Esophagus squamous epithelium (tissue), 5 donors: ENCODE measurements at places on chromosomes 6 and 20.

GRCh38 chr6:142746524-142746923, 198.5 kb downstream of the HIVEP2 start:
- DNase-seq: no peak

DNA sequence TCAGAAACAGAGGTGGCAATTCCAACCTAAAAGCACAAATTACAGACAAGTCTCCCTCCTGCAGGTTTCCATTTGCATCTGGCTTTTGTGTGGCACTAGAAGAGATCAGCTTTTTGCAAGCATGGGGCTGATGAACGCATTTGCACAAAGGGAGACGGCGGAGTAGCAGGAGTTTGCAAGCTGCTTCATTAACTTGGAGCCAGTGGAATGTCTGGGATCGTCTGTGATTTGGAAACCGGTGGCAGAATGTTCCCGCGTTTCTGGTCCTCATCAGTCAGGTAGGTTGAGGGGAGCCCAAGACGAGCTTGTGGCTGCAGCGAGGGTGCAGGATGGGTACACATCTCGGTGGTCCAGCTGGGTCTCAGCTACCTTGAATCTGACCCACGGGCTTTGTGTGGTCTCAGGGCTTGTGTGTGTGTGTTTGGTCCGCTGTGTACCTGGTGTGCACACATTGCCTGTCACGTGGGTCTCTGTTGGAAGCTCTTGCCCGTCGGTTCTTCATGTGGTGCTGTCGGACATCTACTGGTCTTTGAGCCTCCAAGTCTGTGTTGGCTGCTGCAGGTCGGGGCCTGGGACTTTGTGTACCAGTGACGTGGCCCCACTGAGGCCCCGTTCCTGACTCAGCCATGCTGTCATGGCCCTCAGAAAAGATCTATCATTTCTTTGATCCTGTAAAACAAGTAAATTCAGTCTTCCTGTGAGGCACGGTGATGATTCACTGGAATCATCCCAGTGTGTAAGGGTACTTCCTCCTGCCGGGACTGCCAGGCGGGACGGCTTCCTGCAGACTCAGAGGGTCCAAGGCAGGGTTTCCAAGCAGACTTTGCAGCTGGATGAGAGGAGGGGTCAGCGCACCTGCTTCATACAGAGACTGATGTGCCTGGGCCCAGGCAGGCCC, 12.4 kb upstream of the MYT1 start:
- no peak for DNase-seq

DNA sequence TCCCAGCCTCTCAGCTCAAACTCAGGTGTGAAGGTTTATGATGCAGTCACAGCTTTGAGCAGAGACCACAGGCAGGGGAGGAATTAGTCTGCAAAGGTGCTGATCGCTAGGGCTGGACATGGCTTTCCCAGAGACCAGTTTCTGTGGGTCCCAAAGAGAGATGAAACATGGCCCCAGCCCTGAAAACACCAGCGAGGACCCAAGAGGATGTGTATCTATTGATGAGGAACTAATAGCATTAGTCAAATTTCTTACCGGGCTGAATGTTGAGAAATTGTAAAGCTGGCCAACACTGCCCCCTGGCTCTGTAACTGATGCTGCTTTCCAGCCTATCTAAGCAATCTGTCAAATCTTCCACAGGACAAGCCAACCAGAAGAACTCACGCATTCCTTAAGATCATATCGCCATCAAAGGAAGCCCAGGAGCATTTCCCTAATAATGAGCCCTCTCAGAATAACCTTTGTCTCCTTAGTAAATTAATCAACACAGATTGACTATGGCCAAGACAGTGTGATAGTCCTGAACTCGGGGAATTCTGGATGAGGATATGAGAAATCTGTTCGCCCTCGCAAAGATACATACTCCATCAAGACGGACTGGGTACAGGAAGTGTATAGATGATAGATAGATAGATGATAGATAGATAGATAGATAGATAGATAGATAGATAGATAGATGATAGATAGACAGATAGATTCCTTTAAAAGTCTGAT, 7.8 kb upstream of the ACSS1 start:
- DNase-seq: no peak

GRCh38 chr6:30970946-30971345, 12.6 kb upstream of the MUC21 start:
- DNase-seq: no peak

GRCh38 chr6:35295521-35296315, 1.9 kb upstream of the DEF6 start:
- no peak for DNase-seq

GRCh38 chr6:126267626-126268025, 72.3 kb upstream of the CENPW start:
- DNase-seq: no peak

DNA sequence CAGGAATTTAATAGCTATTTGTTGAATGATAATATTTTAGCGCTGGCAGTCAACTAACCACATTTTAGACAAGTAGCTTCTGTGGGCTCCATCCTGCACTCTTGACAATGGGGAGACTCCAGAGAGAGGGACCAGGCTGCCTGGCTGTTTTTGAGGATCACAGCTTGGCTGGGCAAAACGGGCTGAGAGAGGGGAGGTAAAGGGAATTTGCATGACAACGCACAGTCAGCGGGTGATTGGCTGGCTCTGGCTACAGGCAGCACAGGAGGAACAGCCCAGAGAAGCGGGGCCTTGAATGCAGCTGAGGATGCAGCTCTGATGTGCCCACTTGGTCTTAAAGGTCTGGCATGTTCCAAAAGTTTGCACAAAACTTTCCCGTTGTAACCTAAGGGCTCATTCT, 41.2 kb downstream of the LRFN2 start:
- no peak for DNase-seq

GRCh38 chr6:97306544-97307320, 23.7 kb upstream of the MMS22L start:
- no peak for DNase-seq

DNA sequence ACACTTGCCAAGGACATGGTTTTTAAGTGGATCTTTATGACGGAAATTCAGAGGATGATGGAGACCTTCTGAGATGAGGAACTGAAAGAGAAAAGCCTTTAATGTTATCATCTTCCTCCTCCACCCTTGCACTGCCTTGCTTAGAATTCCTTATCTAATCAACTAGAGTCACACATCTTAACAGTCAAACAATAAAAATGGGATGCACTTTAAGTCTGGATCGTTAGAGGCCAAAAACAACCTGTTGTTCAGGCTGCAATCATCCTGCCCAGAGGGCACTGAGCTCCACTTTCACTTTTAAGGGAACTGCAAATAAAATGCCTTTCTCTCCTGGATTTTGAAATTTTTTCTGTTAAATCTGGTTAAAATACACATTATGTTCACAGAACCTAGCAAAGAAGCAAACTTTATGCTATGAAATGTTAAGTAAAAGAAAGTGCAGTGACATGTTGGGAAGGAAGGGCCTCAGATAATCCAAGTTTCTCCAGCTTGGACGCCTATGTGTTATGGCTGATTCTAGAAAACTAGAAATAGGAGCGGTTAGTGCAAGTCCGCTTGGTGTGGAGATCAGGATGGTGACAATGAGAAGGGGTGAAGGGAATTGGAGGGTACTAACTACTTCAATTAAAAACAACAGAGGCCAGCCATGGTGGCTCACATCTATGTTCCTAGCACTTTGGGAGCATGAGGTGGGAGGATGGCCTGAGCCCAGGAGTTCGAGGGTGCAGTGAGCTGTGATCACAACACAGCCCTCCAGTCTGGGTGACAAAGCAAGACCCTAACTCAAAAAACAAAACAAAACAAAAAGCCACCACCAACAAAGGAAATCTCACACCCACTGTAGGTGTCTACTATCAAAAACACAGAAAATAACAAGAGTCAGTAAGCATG, 66.4 kb upstream of the KIF13A start:
- DNase-seq: no peak

DNA sequence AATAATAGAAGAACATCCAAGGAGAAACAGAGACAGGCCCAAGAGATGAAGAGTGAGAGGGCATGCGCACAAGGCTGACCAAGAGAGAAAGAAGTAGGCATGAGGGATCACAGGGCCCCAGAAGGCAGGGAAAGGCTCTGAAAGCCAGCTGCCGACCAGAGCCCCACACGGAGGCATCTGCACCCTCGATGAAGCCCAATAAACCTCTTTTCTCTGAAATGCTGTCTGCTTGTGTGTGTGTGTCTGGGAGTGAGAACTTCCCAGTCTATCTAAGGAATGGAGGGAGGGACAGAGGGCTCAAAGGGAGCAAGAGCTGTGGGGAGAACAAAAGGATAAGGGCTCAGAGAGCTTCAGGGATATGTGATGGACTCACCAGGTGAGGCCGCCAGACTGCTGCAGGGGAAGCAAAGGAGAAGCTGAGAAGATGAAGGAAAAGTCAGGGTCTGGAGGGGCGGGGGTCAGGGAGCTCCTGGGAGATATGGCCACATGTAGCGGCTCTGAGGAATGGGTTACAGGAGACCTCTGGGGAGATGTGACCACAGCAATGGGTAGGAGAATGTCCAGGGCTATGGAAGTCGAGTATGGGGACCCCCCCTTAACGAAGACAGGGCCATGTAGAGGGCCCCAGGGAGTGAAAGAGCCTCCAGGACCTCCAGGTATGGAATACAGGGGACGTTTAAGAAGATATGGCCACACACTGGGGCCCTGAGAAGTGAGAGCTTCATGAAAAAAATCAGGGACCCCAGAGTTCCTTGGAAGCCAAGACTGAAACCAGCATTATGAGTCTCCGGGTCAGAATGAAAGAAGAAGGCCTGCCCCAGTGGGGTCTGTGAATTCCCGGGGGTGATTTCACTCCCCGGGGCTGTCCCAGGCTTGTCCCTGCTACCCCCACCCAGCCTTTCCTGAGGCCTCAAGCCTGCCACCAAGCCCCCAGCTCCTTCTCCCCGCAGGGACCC, 981 bp upstream of the TNF start:
- no peak for DNase-seq

- DNase-seq: no peak
Measured at GRCh38 chr6:10418862-10419748, 4.2 kb upstream of the TFAP2A start.

DNA sequence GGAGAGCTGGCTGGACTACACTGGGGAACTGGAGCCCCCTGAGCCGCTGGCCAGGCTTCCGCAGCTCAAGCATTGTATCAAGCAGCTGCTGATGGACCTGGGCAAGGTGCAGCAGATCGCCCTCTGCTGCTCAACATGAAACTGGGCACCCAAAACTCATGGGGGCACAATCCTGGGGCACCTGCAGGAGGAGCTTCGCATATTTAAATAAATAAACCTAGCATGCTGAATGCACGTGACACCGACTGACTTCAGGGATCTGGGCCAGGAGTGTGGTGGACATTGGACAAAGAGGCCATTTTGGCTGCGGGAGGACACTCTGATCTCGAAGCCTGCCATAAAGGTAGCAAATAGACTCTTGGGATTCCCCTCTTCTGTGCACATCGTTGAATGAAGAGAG, 6.8 kb downstream of the SCAND1 start:
- DNase-seq: no peak

DNA sequence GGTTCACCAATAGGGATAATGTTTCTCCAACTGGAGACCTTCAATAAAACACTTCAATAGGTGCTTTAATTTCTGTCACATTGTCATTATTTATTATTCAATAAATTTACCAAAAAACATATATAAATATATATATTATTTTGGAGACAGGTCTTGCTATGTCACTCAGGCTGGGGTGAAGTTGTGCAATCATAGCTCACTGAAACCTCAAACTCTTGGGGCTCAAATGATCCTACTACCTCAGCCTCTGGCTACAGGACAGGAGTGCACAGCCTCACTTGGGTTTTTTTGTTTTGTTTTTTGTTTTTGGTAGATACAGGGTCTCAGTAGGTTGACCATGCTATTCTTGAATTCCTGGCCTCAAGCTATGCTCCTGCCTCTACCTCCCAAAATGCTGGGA, 9.9 kb downstream of the SMLR1 start:
- DNase-seq: no peak

DNA sequence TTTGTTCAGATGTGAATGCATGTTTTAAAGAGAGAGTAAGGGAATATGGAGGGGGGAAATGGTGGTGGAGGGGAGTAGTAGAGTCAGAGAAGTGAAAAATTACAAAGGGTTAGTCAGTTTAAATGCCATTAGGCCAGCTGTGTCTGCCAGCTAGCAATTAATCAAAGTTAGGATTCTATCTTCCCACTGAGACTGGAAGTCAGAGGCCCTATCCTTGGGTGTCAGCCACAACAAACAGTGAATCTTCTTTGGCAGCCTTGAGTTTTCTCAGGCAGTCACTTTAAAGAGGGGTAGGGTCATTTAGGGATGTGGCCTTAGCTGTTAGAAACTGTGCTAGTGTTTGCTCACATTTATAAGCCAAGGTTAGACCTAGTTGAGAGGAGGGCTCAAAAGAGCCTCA, 120.5 kb upstream of the BTBD3 start:
- no peak for DNase-seq

GRCh38 chr20:20551409-20551808, 161.0 kb downstream of the RALGAPA2 start:
- no peak for DNase-seq

GRCh38 chr6:148835920-148836441, 89.2 kb downstream of the UST start:
- DNase-seq: no peak

GRCh38 chr20:32775336-32775991, 13.3 kb downstream of the DNMT3B start:
- no peak for DNase-seq

- no peak for DNase-seq
Measured at GRCh38 chr20:59336540-59336939, 36.1 kb downstream of the EDN3 start.

DNA sequence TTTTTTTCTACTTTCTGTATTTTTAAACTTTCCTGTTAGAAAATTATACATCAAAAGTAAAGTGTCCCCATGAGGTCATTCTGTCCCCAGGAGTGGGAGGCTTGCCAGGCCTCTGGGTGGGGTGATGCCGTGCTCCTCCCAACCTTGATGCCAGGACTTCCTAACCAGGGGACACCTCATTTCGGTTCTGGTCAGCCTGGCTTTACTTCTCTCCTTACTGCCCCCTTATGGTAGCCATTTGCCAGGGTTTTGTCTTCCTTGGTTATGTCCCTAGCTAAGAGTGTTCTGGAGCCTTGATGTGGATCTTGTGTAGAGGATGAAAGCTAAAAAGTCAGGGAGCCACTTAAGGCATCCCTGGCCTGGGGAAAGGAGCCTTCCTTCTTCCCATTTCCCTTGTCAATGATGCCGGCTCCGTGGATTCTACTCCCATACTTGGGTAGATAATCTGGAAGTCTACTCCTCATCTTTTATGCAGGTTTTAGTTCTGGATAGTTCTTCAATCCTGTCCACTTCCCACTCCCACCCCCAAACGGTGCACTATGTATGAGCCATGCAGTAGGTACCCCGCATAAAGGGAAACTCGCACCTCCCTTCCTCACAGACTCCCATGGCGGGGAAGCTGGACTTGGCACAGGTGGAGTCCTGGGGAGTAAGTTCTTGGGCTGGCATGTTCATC, 164.1 kb upstream of the SALL4 start:
- no peak for DNase-seq

DNA sequence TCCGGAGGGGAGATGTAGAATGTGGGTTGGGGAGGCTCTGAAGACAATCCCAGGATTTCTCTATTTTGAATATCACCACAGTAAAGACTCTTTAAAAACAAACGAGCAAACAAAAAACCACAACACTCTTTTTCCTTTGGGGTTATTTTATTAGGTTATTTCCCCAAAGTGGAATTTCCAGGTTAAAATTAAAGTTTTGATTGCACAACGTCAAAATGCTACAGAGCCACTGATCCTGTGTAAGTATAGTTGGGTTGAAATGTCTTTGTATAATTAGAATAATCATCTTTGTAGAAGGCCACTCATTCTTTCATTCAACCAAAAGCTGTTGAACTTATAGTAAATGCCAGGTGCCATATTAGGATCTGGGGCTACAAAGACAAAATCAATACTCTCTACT, 19.6 kb upstream of the PIM1 start:
- no peak for DNase-seq

- DNase-seq: no peak
Measured at GRCh38 chr6:22153384-22154158, 143.3 kb downstream of the PRL start.

GRCh38 chr20:32167552-32167951, 40.0 kb downstream of the PLAGL2 start:
- DNase-seq: no peak
